SK-MEL-5 (cell line): ENCODE measurements at places on chromosomes 11 and 22.

DNA sequence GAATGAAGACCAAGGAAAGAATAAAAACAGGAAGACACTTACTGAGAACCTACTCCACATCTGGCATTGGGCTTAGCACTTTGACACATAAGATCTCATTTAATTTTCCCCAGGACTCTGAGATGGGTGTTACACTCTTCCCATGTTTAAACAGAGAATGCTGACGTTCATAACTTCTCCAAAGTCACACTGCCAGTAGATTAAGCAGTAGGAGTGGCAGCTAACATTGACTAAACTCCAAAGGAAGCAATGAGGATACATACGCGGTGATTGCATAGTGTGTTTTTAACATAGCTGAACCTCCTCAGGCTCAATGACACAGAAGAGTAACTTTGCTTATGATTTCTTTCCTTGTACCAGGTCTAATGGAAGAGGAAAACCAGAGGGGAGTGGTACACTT is 14.5 kb upstream of the OR10V1 start:
- no peak for DNase-seq

GRCh38 chr11:20839231-20839630 is 169.8 kb downstream of the NELL1 start:
- no peak for DNase-seq

- no peak for DNase-seq
These were observed 55.1 kb upstream of the SCUBE2 start for GRCh38 chr11:9146477-9146876.

DNA sequence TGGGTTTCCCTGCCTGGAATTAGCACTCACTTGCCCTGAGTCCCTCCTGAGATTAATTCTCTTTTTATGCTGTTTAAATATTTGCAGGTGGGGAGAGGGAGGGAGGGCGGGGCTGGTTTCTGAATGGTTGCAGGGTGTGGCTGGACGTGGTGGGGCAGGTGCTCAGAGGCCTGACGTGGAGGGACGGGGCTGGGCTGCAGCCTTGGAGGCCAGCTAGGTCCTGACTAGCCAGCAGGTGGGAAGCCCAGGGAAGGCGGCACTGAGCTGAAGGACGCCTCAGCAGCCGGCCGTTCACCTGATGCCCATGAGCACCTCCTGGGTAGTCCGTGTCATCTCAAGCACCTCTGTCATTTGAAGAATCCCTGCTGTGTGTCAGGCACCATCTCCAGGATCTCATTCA is 21.3 kb downstream of the SGSM1 start:
- no peak for DNase-seq

DNA sequence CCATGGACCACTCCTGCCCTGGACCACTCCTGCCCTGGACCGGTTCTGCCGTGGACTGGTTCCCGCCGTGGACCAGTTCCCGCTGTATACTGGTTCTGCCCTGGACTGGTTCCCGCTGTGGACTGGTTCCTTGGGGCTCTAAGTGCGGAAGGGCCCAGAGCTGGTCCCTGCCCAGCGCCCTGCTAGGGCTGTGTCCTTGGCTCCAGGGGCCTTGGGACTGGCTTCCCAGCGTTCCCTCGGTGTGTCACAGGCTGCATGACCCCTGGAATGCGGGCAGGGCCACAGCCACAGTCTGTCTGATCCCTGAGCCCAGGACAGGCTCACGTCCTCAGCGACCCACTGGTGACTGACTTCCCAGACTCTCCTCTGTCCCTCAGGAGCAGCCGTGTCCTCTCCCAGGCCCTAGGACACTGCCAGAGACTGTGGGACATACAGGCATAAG is 412.2 kb downstream of the TBC1D22A start:
- no peak for DNase-seq

DNA sequence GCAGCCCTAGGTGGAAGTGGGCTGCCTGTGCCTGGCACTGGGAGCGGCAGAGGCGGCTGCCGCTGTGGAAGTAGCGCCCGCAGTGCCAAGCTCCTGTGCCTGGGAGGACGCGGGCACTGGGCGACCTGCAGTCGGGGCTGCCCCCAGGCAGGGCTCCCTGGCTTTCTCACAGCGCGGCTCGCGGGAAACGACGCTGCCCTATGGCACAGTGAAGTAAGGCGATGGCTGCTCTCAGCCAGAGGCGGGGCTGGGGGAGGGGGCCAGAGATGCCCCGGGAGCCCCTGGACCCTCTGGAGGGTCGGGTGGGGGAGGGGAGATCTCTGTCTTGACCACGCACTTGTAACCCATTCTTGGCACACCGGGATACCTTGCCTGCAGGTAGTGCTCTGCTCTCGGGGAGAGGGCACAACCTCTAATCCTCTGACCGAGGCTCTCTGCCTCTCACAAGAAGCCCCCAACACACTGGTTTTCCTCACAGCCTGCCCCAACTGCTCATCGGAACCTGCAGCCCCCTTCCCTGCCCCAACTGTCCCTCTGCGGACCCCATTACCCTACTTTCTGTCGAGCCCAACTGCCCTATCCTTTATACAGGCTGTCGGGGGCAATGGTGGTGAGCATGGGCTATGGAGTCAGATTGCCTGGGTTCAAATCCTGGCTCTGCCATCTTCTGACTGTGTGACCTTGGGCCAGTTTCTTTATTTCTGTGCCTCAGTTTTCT is 32.2 kb upstream of the TRIM29 start:
- DNase-seq, result no peak

DNA sequence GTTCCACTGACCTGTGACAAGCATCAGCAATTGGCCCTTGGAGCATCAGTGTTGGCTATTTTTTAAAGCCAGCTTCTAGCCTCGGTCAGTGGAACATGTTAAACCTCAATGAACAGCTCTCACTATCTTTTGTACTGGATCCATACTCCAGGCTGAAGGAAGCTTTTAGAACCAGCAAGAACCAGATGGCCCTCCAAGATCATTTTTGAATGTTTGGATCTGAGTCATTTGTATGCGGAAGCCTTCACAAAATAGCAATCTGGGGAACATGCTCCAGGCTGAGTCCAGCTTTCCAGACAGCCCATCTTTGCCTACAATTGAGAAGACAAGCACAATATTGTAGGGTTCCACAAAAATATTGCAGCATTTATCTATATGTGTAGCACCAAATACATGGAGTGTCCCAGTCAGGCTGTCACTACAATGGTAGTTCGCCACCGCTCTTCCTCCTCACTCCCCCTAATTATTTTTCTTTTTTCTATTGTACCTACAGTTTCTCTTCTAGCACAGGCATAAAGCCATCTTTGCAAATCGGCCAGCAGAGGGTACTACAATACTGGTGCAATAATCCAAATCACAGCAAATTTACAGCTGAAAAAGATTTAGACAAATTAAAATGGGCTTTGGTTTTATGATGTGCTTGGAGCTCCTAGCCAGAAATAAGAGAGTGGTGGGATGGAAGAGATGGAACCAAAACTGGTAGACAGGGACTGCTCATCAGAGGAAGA is 177.4 kb upstream of the BLID start:
- peak; percentile 41 for DNase-seq

DNA sequence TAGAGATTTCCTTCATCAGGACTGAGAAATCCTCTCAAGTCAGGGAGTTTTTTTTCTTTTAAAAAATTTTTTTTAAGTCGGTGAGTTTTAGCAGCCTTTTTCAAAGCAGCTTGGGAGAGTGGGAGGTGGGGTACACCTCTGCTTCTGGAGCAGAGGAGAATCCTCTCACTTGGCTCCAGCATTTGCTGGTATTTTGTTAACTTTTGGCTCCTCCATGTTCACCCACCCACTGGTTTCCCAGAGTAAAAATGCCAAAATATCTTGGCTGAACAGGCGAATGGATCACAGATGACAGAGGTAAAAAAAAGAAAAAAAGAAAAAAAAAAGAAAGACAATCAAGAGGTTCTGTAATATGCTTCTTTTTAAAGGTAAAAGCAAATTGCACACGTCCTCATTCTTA is 68.0 kb downstream of the GAB2 start:
- no peak for DNase-seq

DNA sequence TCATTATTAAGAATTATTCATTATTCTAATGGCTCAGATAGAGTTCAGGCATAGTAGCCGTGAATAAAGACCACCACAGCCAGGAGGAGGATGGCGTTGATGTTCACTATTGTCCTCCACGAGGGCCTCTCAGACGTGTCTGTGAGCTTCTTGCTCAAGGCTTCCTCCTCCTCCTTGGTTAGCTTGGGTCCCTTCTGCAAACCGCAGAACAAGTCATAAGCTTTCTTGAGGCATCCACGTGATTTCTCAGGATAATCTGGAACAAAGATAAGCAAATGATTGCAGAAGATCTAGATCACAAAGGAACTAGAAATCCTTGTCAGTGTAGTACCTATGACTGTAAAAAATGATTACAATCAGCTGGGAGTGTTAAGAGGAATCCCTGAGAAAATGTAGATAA is 13.6 kb upstream of the RFPL2 start:
- DNase-seq, result peak; percentile 96

- DNase-seq, result peak; percentile 26
These were observed 57.6 kb downstream of the KCNJ4 start for GRCh38 chr22:38397189-38398085.

GRCh38 chr11:75554258-75555022 is 7.6 kb upstream of the SERPINH1 start:
- no peak for DNase-seq

DNA sequence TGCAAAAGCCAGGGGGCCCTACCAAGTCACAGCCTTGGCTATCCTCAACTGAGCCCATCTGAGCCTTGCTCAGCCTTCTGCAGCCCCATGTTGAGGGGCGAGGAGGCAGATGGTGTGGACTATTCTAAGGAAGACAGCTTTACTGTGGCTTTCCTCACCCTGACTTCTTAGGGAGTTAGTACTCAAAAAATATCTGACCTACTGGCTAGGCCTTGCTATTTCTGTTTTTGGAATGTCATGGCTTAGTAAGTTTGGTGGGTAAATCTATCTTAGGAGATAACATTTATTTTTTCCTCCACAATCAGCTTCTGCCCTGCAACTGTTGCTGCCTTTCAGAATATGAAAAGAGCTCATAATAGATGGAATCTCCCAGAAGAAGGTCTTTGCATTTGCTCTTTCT is 80.9 kb downstream of the LDLRAD3 start:
- DNase-seq, result no peak

- no peak for DNase-seq
These were observed 54.4 kb downstream of the SLC17A6 start for GRCh38 chr11:22392561-22392960.

DNA sequence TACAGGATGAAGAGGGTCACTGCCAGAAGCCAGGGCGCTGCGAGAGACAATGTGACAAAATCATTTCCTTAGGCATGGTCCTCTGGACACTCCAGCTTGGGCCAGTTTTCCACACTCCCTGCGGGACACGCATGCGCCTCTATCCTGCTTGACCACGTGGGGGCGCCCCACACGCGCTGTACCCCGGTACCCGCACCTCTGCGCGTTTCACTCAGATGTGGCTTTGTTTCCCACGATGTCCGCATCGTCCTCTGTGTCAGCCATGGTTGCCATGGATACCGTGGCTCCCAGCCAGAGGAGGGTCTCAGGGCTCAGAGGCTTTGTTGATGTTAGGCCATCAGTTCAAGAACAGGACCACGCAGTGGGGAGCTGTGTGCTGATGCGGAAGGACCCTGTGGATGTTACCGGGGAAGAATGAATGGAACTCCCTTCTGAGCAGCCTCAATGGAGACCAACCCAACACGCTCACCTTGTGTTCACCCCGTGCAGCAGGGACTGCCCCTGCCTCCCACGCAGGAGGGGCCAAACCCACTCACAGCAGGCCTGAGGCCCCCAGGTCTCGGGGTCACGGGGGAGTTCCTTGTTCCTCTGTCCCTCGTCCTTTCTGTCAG is 101.1 kb upstream of the SLC22A12 start:
- DNase-seq, result peak; percentile 49

- no peak for DNase-seq
These were observed 77.4 kb downstream of the MS4A13 start for GRCh38 chr11:60592601-60593000.

DNA sequence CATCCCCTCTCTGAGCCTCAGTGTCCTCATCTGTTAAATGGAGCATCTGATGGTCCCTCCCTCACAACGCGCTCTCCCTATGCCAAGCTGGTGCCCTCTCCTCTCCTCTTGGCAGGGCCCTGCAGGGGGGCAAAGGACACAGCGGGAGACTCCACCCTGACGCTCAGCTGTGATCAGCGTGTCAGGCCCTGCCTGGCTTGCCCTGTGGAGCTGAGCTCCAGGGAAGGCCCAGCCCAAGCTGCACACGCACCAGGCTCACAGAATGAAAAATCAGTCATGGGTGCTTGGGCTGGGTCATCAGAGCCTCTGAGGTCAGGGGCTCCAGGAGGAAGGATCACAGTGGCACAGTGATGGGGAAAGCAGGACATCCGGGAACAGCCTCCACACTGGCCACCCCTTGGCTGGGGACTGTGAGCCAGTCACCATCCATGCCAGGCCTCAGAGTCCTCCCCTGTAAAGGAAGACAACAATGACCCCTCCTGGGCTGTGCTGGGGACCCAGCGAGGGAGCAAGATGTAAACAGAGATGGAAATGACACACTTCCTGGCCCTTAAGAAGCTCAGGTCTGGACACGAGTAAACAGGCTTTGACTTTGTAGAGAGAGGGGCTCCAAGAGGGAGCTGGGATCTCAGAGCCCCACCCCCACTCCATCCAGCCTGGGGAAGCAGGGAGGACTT is 36.6 kb downstream of the RPL3 start:
- no peak for DNase-seq

GRCh38 chr11:10623797-10624761 is 55.6 kb upstream of the LYVE1 start:
- peak; percentile 61 for DNase-seq

DNA sequence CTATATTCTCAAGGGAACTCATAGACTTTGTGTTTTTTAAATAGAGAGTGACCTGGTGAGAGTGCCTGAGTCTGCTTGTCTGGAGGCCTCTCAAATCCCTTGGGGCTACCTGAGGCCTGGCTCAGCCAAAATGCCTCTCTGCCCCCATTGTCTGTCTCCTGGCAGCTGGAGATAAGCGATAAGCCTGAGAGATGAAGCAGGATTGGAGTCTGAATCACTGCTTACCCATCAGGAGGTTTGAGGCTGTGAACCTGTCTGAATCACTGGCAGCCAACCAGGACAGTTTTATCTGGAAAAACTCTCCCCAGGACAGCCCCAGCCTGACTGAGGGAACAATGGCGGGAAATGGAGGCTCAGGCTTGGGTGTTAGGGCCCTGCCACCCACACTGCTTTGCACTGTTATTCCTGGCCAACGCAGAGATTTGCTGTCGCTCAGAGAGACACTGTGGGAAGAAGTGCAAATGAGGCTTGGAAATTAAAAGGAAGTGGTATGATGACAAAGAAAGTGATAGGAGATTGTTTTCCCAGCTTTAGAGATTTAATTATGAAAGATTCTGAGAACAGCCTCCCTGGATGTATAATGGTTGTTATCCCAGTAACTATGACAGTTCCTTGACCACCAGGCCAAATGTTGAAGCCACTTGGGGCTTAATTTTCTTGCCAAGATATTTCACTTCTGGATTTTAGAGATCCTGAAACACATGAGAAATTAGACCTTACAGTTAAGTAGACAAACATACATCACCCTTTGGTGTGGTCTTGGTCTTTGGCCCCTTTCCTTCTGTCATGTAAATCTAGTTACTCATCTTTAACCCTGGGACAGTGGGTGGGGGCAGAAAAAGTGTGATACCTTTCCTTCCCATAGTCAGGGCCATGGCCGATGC is 102.1 kb downstream of the RASSF10 start:
- DNase-seq, result no peak

DNA sequence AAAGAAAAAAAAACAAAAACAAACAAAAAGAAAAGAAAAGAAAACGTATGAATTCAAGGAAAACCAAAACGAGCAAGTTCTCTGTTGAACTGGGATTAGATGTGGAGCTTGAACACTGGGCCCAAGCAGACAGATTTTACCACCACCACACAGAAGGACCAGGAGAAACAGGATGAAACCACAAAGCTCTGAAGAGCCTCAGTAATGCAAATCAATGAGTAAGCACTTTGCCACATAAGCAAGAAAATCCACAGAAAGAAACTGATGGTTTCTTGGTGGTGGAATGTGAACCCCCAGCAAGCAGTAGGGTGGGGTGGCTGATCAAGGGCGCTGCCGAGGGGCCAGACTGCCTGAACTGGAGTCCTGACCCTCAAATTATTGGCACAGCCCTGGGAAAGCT is 50.9 kb upstream of the NFRKB start:
- DNase-seq, result no peak
